Hematopoietic multipotent progenitor cell treated with erythropoietin and hydrocortisone succinate and interleukin-3 and kit ligand, for 8 days (in vitro differentiated cells): ENCODE measurements at places on chromosomes 6 and 20.

GRCh38 chr6:131917318-131917717, 33.9 kb downstream of the CCN2 start:
- DNase-seq: peak; percentile 67

GRCh38 chr6:9543649-9544048, 871.2 kb downstream of the TFAP2A start:
- no peak for DNase-seq

DNA sequence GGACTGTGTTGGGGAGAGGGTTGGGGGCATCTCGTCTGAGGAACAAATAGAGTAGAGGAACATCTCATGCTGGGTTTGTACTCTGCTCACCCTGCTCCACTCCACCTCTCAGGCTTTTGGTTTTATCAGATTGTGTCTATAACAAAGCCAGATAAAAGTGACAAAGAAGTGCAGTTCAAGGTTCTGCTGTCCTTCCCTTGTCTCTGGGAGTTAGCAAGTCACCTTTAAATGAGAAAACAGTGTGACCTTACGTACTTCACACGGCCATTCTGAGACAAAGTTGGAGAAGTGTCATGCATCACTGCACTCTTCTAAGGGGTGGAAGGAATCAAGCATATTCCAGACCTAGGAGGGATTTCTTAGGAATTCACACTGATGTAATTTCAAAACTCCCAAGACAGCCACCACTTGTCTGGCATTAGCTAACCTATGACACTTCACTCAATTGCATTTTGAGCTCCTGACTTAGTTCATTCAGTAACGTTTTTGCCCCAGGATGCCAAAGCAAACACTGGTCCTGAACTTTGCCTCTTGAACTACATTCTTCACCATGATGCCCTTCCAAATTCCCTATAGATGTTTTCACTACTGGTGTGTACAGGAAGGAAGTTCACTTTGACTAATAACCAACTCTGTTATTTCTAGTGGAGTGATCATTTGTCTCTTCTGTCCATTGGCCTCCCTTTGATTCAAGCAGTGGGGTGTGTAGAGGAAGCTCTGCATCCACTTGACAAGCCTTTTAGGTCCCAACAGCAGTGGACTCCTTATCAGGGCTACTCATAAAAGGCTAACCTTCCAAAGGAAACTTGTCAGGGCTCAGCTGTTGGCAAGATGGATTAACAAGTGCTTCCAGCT, 647.6 kb upstream of the FLRT3 start:
- DNase-seq: no peak

DNA sequence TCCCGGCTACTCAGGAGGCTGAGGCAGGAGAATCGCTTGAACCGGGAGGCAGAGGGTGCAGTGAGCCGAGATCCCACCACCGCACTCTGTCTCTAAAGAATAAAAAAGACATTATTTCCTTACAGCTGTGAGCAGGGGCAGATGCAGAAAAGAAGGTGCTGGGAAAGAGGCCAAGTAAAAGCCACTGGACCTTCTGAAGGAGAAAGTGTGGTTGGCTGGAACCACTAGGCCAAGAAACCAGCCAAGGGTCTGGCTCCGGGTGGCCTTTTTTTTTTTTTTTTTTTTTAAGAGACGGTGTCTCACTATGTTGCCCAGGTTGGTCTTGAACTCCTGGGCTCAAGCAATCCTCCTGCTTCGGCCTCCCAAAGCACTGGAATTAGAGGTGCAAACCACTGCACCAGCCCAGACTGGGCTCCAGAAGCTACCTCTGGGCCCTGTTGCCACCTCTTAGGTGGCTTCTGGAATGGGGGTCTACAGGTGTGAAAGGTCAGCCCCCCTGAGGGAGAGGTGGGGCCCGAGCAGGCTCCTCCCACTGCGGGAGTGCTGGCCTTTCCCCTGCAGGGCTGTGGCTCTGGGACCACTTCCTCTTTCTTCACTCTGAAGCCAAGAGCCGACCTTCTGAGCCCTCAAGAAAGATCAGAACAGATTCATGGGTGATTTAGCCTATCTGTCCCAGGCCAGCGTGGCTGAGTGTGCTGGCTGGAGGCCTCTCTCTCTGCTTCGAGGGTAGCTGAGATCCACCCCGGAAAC, at the start of gene FGD2:
FGD2 (plus strand) TSS at position 595 of the 750 bp plus-strand sequence. CDS start 163 bp downstream, outside the sequence.
- peak; percentile 54 for DNase-seq

GRCh38 chr6:168037242-168037641, 39.8 kb downstream of the KIF25 start:
- no peak for DNase-seq

DNA sequence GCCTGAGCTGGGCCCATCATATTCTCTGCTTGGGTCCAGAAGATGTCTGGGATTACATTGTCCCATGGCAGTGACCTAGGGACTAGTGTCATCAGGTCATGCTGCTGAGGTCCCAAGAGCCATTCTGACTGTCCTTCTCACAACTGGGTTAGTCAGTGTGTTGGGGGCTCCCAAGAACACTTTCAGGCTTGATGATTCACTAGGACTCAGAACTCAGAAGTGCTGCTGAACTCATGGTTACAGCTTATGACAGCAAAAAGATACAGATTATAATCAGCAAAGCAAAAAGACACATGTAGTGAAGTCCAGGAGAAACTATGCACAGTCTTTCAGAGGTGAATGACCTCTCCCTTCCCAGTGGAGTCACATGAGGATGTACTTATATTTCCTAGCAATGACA, 107.8 kb downstream of the SYNE1 start:
- DNase-seq: no peak

DNA sequence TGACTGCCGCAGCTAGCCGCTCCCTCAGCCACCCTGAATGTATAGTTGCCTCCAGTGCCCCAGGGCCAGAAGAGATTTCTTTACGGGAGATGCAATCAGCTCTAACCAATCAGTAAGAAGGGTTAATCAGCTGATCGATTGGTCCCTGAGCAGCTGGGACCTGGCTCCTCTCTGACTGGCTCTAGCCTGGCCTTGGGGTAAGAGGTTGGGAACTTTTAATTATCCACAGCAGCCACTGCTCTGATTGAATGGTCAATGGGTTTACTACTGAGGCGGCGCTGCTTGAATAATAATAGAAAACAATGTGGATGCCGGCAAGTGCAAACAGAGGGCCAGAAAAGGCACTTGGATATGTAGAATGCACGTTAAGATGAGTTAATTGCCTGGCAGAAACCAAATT, 99.8 kb downstream of the TFAP2A start:
- DNase-seq: no peak

GRCh38 chr6:143224516-143224915, 163.8 kb downstream of the AIG1 start:
- DNase-seq: no peak

DNA sequence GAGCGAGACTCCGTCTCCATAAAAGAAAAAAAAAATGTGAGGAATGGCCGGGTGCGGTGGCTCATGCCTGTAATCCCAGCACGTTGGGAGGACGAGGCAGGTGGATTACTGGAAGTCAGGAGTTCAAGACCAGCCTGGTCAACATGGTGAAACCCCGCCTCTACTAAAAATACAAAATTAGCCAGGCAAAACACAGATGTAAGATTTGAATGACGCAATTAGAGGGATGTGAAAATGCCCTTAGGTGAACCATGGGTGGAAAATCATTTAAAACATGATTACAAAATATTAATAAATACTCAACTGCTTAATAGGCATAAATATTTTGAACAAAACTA, 20.9 kb downstream of the COL9A3 start:
- DNase-seq: no peak

DNA sequence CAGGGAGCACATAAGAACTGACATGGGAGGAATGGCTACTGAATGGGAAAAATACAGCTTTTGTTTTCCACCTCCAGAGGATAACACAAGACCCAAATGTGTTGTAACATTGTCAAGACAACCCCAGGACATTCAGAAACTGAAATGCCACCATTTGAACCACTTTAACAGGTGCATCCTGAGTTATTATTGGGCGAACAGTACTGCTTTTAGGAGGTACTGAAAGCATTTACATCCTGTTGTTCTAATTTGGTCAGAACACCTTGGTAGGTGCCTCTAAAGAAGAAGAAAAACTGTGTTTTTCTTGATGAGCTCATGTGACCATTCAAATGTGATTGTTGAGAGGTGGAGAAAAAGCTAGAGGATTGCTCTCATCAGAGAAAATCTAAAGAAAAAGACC, 6.4 kb upstream of the TXNDC5 start:
- DNase-seq: no peak

- DNase-seq: no peak
Measured at GRCh38 chr6:3397229-3398164, 59.4 kb downstream of the SLC22A23 start.

DNA sequence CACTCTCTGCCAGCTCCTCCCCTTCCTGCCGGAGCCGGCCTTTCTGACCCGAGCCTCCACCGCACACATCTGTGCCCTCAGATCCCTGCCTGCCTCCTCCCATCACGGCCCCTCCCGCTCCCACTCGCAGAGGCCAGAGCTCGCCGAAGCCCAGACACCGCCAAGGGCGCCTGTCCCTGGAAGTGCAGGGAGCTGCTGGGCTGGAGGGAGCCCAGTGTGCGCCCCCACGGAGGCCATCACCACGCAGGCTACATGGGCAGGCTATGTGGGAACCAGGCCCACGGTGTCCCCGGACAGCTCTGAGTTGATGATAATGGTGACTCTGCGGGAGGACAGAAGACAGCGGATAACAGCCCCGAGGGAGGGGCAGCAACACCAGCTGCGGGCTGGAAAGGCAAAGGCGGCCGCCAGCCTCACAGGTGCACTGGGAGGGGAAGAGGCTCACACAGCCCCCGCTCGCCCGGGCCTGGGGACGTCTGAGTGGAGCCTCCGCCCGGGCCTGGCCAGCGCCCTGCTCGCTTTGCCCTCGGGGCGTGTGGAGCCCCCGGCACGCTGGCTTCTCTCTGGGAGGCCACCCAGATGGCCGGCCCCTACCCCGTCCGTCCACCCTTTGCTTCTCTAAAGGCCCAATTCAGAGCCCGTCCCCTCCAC, 154.9 kb downstream of the DLL1 start:
- DNase-seq: no peak

DNA sequence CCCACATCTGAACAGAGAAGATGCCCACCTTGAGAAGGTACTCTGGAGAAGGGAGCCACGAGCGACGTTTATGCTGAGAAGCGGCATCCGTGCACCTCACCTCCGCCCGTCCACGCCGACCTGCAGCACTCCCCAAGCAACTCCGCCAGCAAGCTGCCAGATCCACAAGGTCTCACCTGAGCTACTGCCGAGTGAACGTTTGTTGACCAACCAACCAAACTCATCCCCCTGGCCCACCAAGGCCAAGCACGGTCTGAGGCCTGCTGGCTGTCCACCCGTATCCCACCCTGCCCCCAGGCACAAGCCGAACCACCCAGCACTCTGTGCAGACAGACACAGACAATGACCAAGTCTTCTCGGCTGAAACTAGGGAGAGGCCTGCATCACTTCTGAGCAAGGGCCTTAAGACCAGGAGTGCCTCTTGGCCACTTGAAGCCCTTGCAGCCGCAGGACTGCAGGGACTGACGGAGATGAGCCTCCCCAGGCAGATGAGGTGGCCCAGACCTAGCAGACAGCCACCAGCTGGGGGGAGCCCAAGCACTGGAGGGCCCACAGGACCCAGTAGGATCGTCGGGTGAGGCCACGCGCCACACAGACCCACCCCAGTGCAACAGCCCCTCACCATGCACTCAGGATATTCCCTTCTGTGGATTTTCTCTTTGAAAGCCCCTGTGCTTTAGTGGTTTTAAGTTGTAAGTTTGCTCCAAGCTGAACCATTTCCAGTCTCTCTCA, 12.1 kb downstream of the TAF4 start:
- DNase-seq: no peak

- DNase-seq: no peak
Measured at GRCh38 chr6:44203955-44204354, 12.8 kb upstream of the MYMX start.

GRCh38 chr20:11717562-11717961, 200.1 kb upstream of the BTBD3 start:
- no peak for DNase-seq

GRCh38 chr6:60952500-60952899, 1333.5 kb downstream of the KHDRBS2 start:
- no peak for DNase-seq

DNA sequence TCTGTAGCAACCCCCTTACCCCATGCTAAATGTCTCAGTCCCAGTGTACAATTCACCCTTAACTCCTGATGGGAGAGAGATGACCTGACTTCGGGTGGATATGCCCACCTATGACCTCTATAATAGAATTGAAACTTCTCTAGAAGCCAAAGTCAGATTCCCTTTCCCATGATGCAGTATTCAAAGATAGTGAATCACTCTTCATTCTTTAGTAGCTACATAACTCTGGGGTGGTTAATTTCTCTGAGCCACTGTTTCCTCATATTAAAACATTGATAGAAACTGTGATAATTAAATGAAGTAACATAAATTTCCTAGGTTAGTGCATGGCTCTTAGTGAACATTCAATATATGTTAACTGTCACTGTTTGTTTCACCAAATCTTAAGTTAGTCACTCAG, 500.4 kb downstream of the COL12A1 start:
- no peak for DNase-seq

DNA sequence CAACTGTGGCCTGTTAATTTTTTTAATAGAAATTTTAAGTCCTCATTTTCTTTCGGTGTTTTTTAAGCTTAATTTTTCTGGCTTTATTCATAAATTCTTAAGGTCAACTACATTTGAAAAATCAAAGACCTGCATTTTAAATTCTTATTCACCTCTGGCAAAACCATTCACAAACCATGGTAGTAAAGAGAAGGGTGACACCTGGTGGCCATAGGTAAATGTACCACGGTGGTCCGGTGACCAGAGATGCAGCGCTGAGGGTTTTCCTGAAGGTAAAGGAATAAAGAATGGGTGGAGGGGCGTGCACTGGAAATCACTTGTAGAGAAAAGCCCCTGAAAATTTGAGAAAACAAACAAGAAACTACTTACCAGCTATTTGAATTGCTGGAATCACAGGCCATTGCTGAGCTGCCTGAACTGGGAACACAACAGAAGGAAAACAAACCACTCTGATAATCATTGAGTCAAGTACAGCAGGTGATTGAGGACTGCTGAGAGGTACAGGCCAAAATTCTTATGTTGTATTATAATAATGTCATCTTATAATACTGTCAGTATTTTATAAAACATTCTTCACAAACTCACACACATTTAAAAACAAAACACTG, 10.1 kb downstream of the HFE start:
- DNase-seq: peak; percentile 81

DNA sequence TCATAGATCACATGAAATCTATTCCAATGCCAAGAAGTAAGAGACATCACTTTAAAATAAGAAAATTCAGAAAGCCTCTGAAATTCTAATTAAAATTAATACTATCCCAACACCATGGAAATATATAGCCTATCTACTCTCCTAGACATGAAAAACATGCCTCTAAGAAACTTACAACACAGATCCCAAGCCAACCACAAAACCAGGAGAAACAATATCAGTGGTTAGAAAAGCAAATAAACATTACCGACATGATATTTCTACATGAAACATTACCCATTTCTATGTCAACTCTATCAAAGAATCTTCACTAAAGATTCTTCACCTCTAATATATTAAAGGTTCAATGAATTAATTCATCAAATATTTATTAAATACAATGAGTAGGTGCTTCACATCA, 4.8 kb downstream of the EPB41L2 start:
- no peak for DNase-seq

DNA sequence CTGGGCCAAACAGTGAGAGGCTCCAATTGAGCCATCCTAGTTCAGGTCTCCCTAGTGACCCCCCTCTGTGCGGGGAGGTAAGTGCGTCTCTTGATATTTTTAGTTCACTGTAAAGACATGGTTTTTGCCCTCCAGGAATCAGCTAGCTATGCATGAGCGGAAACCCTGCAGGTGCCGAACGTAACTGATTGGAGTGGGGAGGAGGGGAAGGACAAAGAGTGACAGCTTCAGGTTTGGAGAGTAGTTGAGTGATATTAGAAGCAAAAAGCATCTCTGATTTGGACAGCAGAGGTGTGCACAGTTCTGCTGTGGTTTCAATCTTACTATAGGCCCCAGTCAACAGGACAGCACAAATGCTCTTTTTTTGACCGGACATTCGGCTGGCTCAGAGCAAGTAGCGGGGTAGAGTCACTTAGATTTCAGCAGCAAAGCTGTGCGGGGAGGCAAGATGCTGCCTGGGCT, 31.8 kb downstream of the TBC1D7 start:
- DNase-seq: no peak
